ENCODE measurements at places on chromosomes 3 and 15. TPM values are rescaled to one million over a fixed set of nuclear protein-coding genes. Genes with fewer than 3 reads are reported as not detected.
A peak's percentile ranks its signal among the peaks of the same experiment; 100 is the strongest.

DNA sequence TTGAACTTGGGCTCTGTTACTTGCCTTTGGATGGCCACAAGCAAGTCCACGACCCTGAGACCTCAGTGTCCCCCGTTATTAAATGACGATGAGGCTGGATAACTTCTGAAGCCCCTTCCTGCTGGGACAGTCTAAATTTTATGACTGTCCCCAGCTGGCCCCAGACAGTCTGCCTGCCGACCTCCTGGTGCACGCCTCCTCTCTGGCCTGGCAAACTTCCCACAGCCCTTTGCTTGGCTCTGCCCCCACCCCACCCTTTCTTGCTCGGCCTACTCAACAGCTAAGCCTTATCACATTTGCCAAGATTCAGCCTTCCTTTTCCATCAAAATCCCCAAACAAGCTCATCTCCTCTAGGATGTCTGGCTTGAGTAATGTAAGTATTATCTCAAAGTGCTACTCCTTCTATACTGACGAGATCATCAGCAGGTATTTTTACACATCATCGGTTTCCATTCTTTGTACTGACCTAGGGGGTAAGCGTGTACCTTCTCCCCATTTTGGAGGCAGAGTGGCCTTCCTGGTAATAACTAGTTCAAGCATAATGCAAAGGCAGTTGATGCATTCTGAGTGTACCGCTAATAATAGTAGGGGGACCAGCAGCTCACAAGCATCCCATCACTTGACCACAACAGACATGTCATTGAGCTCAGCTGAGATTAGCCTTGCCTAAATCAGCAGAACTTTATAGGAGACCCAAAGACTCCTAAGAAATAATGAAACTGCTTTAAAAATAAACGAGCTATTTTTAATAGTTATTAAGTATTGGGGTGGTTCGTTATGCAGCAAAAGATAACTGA lies 120.8 kb upstream of the HACD2 start:
- H3K4me1 ChIP-seq, result peaks cover 9% of the 10 kb centered on the region
- H3K27me3 ChIP-seq, result no peaks in the 10 kb centered on the region
- no peak overlapping the region for H3K27ac ChIP-seq
- peaks cover 35% of the 10 kb centered on the region for H3K36me3 ChIP-seq

Gene ATP13A5
- polyA plus RNA-seq, result 0.34 TPM

DNA sequence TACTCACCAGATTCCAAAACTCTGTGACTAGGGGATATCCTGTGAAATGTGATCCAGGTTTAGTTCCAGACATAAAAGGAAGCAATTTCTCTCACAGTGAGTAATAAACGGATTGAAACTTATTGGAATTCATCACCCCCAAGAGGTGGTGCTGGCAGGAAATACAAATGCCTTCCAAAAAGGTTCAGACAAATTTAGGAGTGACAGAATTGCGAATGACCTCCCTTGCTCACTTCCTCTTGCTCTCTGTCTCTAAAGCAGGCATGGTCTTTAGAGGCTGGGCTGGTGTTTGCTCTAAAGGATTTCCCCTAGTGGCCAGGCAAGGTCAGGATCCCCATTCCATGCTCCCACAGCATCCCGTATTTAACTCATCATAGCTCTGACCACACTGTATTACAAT lies 449.4 kb upstream of the PPP2R3A start:
- DNase-seq, result no peak
- H3K4me1 ChIP-seq, result no peaks in the 10 kb centered on the region
- no peaks in the 10 kb centered on the region for H3K27me3 ChIP-seq

DNA sequence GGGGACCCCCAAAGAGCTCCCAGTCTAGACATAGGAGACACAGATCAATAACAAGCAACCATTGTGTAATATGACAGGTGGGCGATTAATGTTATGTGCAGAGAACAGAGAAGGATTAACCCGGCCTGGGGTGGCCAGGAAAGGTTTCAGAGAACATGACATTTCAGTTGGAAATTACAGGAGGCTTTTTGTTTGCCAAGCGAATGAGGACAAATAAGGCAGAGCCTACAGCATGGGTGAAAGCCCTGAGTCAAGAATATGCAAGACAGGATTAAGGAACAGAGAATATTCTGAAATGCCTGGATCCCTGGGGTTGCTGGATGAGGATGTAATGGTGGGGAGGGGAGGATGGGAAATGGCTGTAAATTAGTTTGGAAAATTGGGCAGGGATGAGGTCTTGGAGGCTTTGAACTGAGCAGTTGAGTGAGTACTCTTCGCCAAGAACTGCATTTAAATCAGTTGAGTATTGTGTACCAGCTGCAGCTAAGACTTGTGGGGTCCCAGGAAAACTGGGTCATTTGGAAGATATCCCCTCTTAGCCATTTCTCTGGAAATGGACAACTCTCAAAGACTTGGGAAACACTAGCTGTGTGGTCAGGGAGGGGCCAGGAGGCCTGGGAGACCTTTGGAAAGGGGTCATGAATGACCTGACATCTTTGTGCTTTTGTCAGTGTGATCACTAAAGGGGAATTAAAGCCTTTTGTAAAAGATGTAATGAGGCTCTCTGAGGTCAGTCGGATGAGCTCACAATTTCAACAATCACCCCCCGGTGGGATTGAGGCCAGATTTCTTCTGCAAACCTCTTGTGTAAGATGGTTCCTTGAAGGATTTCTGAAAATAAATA lies 198.6 kb upstream of the NR2E3 start:
- H3K4me1 ChIP-seq, result peaks cover 25% of the 10 kb centered on the region
- no peaks in the 10 kb centered on the region for H3K27me3 ChIP-seq
- DNase-seq, result peak; percentile 24
- no peak overlapping the region for H3K4me3 ChIP-seq
- no peaks in the 10 kb centered on the region for H3K36me3 ChIP-seq

Gene KNG1
- polyA plus RNA-seq, result 0.07 TPM

GRCh38 chr3:143594206-143594605 lies 254.1 kb downstream of the SLC9A9 start:
- no peak overlapping the region for H3K27ac ChIP-seq
- no peak overlapping the region for H3K4me3 ChIP-seq
- H3K27me3 ChIP-seq, result no peaks in the 10 kb centered on the region
- no peaks in the 10 kb centered on the region for H3K36me3 ChIP-seq

- no peak overlapping the region for H3K4me3 ChIP-seq
- no peak overlapping the region for H3K27ac ChIP-seq
- H3K27me3 ChIP-seq, result no peaks in the 10 kb centered on the region
- DNase-seq, result no peak
These were observed 186.5 kb downstream of the ZNF385D start for GRCh38 chr3:21564531-21564930.

DNA sequence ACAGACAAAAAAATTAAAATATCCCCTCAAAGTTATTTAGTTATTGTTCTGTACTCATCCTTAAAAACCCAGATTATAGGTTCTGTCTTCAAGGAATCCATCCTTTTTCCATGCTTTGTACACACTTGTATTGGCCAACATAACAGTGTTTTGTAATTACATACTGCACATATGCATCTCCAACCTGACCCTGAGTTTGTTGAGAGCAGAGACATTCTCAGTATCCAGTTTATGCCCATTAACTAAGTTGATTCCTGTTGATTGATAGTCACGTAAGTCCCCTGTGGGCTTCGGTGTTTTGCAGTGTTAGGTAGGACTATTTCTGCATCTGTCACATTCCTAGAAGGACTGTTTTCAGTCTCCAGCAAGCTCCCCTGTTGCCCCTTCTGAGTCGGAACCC lies 33.6 kb downstream of the MOBP start:
- H3K27ac ChIP-seq, result no peak overlapping the region
- H3K36me3 ChIP-seq, result no peaks in the 10 kb centered on the region
- H3K4me1 ChIP-seq, result no peaks in the 10 kb centered on the region
- H3K27me3 ChIP-seq, result peaks cover 33% of the 10 kb centered on the region
- H3K4me3 ChIP-seq, result no peak overlapping the region

Gene AGBL1
- 0.57 TPM for polyA plus RNA-seq

GRCh38 chr3:23706111-23706510 lies 99.6 kb upstream of the UBE2E1 start:
- H3K36me3 ChIP-seq, result no peaks in the 10 kb centered on the region
- no peak overlapping the region for H3K27ac ChIP-seq
- peak; percentile 64 for DNase-seq
- no peak overlapping the region for H3K4me3 ChIP-seq
- H3K4me1 ChIP-seq, result no peaks in the 10 kb centered on the region

Gene BCL2A1
- polyA plus RNA-seq, result 323 TPM

GRCh38 chr3:112649478-112649735 lies 8.5 kb upstream of the CCDC80 start:
- no peaks in the 10 kb centered on the region for H3K36me3 ChIP-seq
- no peaks in the 10 kb centered on the region for H3K4me1 ChIP-seq
- no peak overlapping the region for H3K4me3 ChIP-seq
- DNase-seq, result no peak
- no peaks in the 10 kb centered on the region for H3K27me3 ChIP-seq
- no peak overlapping the region for H3K27ac ChIP-seq

Gene TEX55
- not detected for polyA plus RNA-seq

Gene MITF
- polyA plus RNA-seq, result 5.9 TPM

GRCh38 chr3:38740537-38740936 lies 75.5 kb downstream of the SCN10A start:
- H3K4me3 ChIP-seq, result no peak overlapping the region
- no peak for DNase-seq
- no peak overlapping the region for H3K27ac ChIP-seq
- no peaks in the 10 kb centered on the region for H3K36me3 ChIP-seq
- peaks cover 2% of the 10 kb centered on the region for H3K4me1 ChIP-seq
- H3K27me3 ChIP-seq, result no peaks in the 10 kb centered on the region

Gene SLC9C1
- not detected for polyA plus RNA-seq
